ENCODE measurements at places on chromosomes 5 and 9.
A peak's percentile ranks its signal among the peaks of the same experiment; 100 is the strongest.

- peak; percentile 48 for DNase-seq
Measured at GRCh38 chr5:32709750-32710549, 1.2 kb upstream of the NPR3 start.

GRCh38 chr5:113866763-113867162 is 353.3 kb downstream of the YTHDC2 start:
- no peak for DNase-seq

GRCh38 chr9:2180154-2180553 is 165.0 kb downstream of the SMARCA2 start:
- no peak for DNase-seq

- DNase-seq: no peak
Measured at GRCh38 chr5:6431214-6432195, 17.2 kb upstream of the UBE2QL1 start.

GRCh38 chr5:165630261-165630778 is 2124.9 kb downstream of the MAT2B start:
- DNase-seq: peak; percentile 87

- no peak for DNase-seq
Measured at GRCh38 chr5:54769072-54769471, 216.3 kb downstream of the ESM1 start.

DNA sequence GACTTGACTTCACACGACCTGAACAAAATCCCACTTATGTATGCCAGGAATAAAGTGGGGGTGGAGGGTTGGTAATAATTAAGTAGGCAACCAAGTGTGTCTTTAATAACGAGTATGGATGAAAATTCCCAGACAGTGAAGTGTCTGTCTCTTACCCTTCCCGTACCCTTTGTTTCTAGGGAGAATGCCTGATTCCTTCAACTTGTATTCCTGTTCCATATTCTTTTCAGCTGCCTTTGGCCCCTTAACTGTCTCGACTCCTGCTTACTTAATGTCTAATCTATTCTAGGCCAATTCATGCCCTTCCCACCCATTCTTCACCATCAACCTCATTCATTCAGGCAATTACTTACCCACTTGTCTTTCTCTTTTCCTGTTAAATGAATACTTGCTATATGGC is 380.5 kb downstream of the RAB3C start:
- DNase-seq: no peak

DNA sequence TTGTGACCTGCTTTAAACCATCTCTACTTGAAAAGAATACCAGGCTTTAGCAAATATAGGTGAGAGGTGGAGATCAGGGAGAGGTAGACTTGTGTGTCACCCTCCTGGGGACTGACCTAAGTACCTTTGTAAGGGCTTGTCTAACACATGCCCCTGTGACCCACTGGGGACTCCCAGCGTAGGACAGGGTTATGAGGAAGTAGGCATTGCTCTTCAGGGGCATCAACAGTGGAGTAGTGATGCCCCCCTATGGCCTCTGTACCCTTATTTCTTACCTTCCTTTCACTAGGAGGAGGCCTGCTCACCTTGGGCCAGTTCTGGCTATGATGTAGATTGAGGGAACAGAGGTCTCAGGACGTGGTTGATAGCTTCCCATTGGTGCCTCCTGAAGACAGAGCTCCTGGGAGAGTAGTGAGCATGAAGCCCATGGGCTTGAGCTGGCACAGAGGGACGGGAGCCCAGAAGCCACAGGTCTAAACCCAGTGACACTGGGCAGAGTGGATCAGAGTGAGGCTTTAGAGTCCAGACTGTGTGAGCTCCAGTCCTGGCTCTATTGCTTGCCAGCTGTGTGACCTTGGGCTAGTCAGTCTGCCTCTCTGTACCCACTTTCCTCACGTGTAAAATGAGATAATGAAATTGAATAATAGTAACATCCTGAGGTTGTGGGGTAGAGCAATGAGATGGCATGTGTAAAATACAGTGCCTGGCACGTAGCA is 191.7 kb downstream of the AOPEP start:
- no peak for DNase-seq

DNA sequence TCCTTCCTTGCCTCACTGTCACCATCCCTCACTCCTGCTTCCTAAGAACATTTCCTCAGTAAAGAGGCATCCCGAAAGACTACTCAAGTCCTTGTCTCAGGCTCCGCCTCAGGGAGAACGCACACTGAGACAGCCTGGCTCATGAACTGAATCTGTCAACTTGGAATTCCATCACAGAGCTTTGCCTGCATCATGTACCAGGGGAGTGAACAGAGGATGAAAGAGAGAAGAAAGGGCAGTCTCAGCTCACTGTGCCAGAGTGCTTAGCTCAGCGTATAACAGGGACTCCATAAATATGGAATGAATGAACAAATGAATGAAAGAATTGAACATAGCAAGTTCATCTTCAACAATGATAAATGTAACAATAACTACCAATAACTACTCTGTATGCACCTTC is 68.7 kb upstream of the SLC1A3 start:
- DNase-seq: no peak

DNA sequence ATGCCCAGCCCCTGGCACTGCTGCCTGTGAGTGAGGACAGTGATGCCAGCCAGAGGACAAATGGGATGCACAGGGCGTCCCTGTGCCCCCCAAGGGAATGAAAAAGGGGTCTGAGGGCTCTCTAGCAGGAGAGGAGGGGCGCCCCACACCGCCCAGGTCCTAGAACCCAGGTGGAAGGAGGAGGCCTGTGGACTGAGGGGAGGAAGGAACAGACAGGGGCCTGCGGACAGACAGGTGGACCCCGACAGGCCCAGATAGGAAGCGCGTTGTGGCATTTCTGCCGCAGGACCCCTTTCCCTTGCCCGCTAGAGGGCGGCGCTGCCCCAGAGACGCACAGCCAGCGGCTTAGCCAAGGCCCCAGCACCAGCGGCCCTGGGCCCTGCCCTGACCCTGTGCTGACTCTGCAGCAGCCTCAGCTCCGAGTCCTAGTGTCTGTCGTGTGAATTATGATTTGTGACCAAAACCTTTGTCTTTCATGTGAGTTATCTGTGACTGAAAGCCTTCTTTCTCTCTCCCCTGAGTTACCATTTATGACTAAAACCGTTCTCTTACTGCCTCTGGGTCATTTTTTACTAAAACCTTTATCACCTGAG is 30.7 kb downstream of the TRIP13 start:
- peak; percentile 55 for DNase-seq

DNA sequence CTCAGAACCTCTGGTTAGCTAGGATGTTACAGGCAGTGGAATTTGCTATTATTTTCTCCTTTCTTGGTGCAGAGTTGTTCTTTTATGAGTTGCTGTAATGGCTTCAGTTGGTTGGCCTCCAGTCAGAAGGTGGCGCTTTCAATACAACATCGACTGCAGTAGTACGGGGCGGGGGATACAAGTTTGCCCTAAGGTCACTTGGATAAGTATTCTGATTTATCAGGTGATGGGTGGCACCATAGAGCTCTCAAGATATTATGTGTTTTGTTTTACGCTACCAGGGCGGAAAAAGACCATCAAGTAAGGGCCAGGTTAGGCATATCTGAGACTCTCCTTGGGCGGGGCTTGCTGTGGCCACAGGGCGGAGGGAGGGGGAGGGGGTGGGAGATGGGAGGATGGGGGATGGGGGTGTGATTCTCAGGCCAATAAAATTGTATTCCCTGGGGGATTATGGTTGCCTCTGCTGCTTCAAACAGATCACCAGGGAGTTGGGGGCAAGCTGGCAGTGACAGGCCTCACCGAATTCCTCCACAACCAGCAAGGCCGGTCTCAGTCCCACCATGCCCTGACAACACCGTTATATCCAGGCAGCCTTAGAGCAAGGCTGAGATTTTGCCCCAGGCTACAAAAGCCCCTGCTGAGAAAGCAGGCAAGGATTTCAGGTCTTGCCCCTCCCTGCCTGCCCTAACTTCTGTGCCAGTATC is 15.9 kb upstream of the RNF38 start:
- DNase-seq: no peak

DNA sequence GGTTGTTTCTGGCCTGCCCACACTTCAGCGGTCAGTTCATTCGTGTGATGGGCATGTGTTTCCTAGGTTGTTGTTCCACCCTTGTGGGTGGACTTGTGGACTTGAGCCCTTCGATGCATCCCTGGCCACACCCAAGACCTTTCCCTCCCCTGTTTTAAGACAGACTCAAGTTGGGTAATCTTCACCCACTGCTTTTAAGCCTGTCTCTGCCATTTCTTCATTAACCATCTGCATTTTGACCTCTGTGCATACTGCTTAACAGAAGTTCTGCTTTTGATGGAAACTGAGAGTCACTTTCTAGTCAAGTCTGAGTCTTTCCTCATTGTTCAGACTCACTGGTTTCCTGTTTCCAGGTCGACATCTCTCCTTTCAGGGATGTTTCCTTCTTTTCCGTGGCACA is 233.7 kb downstream of the ARHGEF28 start:
- peak; percentile 37 for DNase-seq

DNA sequence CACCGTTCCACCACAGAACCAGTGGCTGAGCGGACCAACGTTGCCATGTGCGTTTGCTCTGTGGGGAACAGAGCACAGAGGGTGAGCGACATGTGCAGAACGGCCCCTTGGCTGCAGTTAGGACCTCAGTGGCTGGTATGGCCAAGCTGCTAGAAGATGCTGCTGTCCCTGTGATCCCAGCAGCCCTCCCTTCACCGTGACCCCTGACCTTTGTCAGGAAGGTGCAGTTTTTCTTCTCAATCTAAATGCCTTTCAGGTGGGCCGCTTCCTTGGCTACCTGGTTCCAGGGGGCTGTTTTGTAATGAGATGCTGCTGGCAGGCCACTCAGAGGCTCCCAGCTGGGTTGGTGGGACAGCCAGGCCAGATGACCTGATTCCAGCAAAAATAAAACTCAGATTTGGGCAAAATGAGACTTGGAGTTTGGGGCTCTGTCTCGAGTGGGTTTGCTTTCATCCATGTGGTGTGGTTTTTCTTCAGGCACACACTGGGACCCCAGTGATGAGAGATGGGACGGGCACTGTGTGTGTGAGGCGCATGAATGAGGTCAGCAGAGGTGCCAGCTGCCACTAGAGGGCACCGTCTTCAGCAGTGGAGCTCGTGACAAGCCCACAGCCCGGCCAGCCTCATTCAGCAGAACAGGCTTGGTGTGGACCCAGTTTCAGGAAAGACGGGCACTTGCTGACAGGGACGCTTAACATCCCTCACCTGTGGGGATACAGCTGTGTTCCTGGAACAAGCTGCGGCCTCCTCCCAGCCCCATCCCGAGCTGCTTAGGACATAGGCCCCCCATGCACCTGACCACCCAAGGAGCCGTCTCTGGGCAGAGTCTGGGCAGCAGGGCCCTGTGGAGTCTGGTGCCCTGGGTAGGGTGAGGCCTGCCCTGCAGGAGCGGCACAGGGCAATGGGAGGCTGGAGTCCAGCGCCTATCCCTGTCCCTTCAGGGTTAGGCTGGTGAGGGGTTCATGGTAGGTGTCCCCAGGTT is 4.1 kb downstream of the MRPS2 start:
- DNase-seq: peak; percentile 59
